ENCODE measurements at places on chromosomes 7 and 10.
A peak's percentile ranks its signal among the peaks of the same experiment; 100 is the strongest.

GRCh38 chr10:121667948-121668313 lies 69.7 kb upstream of the FGFR2 start:
- no peak for DNase-seq

DNA sequence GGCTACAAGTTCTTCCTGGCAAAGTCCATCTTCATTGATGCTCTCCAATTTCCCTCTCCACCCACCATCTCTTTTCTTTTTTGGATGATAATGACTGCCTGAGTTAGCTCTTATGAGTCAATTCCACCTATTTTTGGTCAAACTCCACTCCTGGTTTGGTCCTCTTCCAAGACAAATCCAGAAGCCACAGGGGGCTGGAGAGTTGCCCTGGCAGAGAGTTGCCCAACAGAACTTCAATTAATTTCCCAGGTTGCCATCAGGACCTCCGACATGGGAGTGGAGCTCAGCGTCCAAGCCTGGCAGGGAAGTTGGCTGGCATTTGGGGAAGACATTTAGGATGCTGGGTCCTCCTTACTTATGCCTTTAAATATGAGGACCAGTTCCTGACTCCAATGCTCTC lies 29.2 kb upstream of the KCNMA1 start:
- DNase-seq, result no peak

DNA sequence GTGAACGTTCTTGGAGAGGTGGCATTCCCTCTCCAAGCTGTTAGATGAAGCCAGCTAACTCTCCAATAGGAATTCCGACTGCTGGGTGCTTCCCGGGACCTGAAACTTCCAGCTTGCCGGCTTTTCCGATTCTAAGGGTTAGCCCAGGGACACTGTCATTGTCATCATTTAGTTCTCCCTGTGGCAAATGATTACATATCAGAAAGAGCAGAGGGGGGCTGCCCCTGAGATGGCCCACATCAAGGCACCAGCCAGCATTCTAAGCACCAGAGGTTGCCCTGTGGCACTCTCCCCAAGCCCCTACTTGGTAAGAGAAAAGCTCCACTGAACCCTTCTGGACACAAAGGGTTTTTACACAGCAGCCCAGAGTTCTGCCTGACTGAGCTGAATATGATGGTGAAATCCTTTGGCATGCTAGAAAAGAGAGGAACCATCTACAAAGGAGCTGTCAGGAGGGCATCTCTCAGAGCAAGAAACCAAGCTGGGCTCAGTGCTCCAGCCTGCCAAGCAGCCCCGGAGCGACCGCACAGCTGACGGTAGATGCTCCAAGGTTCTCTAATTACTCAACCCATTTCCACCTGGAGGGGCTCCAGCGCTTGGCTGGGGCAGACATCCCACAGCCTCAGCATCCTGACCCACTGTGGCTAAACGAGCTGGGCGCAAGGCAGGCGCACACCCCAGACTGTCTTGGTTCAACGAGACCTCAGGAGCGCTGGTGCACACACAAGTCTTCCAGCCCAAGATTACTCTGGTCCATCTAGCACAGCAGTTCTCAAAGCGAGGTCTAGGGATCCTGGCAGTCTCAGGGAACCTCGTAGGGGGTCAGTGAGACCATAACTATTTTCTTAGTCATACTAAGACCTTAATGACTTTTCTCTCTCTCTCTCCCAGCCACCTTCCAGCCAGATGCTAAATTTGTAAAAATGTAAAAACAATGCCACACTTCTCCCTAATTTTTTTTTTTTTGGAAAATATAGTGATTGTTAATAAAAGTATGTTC lies 160.5 kb downstream of the GFRA1 start:
- no peak for DNase-seq

DNA sequence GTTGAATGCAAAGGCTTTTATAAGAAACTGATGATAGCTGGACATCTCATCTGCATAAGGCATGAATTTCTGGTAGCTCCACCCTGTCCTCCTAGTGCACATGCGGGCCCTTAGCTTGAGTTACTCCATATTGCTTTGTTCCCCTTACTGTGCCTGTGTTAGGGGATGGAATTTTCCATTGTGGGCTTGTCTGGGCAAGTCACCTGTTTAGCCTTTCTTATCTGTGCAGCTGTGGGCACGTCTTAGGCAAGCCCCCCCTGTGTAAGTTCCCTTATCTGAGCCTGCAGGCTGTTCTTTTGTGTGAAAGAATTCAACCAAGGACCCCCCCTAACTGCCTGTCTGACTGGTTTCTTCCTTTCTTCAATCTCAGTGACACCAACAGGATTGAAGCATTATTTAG lies 14.5 kb upstream of the CROT start:
- DNase-seq, result no peak

GRCh38 chr10:64116707-64117106 lies 595.5 kb downstream of the REEP3 start:
- DNase-seq, result no peak

DNA sequence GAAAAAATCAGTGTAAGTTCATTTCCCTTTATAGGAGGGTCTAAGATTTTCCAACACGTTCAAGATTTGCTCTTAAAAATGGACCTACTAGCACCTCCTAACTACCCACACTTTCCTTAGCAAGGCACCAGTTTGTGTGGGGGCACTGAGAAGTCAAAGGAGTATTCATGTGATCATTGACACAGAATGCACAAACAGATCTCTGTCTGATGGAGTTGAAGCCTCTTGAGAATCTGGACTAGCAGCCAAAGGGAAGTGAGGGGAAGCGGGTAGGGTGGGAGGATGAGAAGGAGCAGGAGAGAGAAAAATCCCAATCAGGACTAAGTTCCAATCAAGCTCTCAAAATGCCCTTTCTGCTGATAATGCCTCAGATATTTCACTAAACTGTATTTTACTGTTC lies 4.1 kb downstream of the MMS19 start:
- peak; percentile 34 for DNase-seq

DNA sequence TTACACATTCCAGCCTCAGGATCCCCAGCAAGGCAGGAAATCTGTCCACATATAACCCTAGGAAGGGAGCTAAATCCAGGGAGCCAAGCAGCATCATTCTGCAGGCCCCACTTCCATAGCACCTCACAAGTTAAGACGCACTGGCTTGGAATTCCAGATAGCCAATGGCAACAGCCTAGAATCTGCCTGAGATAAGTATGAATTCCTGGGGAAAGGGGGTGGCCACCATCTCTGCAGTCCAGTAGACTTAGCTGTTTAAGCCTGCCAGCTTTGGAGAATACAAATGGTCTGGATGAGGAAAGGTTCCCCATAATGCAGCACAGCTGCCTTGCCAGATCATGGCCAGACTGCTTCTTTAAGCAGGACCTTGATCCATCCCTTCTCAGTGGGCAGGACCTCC lies 179.4 kb upstream of the PRSS1 start:
- DNase-seq, result no peak

GRCh38 chr10:71493741-71494140 lies 97.0 kb downstream of the CDH23 start:
- no peak for DNase-seq

GRCh38 chr7:117051808-117052207 lies 98.5 kb downstream of the ST7 start:
- no peak for DNase-seq

DNA sequence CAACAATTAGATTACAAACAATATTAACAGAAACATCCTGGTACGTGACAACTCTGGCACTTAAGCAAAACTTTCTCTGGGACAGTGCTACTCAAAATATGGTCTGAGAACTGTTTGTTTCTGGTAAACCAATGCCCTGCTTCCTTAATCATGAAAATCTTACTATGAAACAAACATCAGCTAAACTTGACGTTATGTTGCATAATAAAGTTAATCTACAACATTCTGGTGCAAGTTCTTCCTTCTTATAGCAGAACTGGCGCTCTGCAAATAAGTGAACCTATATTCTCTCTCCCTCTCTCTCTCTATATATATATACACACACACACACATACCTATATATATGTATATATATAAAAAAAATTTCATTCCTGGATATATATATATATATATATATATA lies 7.8 kb downstream of the C7orf33 start:
- DNase-seq, result no peak

- no peak for DNase-seq
Measured at GRCh38 chr10:10826125-10826524, 191.5 kb upstream of the CELF2 start.

GRCh38 chr7:12759151-12759550 lies 71.7 kb downstream of the ARL4A start:
- no peak for DNase-seq

DNA sequence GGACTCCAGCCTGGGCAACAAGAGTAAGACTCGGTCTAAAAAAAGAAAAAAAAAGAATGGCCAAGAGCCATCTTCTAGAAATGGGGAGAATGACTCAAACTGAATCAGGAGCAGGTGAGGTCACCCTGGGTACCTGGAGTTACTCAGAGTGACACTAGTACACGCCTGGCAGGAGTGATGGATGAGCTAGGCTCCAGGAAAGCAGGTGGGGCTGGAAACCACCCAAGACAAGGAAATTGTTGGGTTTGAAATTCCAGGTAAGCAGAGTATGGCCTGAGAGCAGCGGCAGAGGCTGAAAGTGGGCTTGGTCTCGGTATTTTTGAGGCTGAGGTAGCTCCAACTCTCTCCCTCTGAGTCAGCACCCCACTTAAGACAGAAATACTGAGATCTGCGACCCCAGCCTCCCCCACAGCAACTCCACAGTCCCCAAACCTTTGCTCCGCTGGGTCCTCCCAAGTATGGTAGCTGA lies 18.5 kb downstream of the DDIT4 start:
- DNase-seq, result no peak

DNA sequence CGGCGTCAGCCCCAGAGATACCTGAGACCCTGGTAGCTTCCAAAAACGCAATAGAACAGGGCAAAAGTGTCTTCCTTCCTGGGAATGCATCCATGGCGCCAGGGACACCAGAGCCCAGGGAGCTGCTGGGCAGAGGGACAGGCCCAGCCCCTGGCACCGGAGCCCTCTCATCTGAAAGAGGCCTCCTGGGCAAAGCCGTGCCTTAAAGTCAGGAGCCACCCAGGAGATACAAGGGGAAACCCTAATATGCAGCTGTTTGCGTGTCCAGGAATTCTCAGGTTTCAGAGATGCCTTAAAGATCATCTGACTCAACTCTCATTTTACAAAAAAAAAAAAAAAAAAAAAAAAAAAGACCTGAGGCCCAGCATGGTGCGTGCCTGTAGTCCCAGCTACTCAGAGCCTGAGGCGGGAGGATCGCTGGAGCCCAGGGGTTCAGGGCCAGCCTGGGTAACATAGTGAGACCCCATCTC lies 28.0 kb downstream of the NUDT1 start:
- DNase-seq, result no peak

- DNase-seq, result no peak
Measured at GRCh38 chr7:149883048-149883438, 9.3 kb downstream of the ATP6V0E2 start.

GRCh38 chr7:128938544-128939074 lies 882 bp downstream of the IRF5 start:
- no peak for DNase-seq

- DNase-seq, result no peak
Measured at GRCh38 chr10:1467334-1468076, 269.8 kb downstream of the ADARB2 start.

DNA sequence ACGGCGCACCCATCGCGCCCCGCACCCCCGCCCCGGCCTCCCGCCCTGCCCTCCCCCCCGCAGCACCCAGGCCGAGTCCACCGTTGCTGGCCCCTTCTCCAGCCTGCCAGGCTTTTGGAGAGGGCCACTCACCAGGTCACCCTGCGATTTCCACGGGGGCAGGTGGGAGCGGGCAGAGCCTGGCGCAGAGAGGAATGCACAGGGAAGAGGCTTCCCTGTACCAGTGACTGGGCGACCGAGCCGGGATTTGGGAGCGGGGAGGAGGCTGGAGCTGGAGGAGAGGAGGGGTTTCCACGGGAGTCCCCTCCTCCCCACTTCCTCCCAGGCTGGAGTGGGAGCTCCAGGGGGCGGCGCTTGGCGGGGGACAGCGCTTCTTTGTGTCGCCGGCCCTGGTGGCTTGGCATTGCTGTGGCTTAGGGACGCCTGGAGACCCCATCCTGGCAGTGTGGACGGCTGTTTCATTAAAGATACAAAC lies 19.3 kb downstream of the TCAF1 start:
- peak; percentile 81 for DNase-seq

- DNase-seq, result no peak
Measured at GRCh38 chr7:2821161-2821841, 22.8 kb downstream of the GNA12 start.

- DNase-seq, result no peak
Measured at GRCh38 chr10:47181052-47181849, 118.7 kb upstream of the GDF10 start.

GRCh38 chr10:115773832-115774231 lies 499.2 kb downstream of the GFRA1 start:
- DNase-seq, result no peak

- no peak for DNase-seq
Measured at GRCh38 chr7:27165089-27165995, at the start of gene HOXA9. HOXA9 (minus strand) TSS chr7:27165537; CDS start chr7:27165457, 80 bp downstream.

- DNase-seq, result no peak
Measured at GRCh38 chr10:51002469-51002868, 71.8 kb upstream of the PRKG1 start.

DNA sequence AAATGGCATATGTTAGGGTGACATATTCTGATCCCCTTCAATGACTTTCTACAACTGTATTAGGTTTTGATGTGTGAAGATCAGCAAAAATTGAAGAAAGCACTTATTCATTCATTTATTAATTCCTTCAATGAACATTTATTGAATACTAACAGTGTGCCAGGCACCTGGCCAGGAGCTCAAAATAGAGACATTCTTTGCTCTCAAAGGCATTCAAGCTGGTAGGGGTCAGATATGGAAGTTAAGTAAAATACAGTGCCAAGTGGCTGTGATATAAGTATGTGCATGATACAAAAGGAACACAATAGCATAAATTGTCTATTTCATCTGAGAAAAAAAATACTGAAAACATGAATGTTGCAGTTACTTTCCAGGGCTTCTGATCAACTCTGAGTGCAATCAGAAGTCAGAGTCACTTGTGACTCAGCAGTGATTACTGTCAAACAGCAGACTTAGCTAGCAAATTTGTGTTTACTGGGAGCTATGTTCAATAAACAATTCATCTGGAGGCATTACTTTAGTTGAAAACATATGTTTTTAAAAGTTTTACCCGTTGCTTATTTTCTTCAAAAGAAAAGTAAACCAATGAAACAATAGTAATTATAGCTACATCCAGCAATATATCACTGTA lies 60.4 kb upstream of the CACNB2 start:
- no peak for DNase-seq

- no peak for DNase-seq
Measured at GRCh38 chr10:133481657-133482056, 27.9 kb downstream of the SCART1 start.

- DNase-seq, result no peak
Measured at GRCh38 chr7:7098280-7098818, 84.0 kb upstream of the C1GALT1 start.

DNA sequence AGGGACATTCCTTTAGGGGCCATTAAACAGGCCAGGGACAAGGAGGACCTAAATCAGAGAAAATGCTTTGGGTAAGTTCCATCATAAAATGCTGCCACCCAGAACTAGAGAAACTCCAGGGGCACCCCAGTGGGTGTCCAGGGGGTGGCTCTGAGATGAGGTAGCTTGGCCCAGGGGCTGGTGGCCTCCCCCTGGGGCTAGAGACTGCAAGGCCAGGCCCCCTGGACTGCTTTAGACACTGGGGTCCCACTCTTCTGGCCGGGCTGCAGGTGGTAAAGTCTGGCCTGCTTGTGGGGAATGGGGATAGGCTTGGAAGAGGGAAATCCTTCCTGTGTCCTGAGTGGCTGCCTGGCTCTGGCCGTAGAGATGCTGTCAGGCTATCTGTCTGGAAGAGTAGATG lies 169.6 kb upstream of the PODXL start:
- DNase-seq, result no peak

- no peak for DNase-seq
Measured at GRCh38 chr10:117271427-117271826, 30.5 kb downstream of the SLC18A2 start.

Data from hypothalamus (tissue), 51 donors.